ENCODE measurements at places on chromosomes 3 and 15. TPM values are rescaled to one million over a fixed set of nuclear protein-coding genes. Genes with fewer than 3 reads are reported as not detected.

IGSF11 gene
- 0.06 TPM for polyA plus RNA-seq

HES1 gene
- polyA plus RNA-seq: 39.1 TPM

ALDH1A2 gene
- polyA plus RNA-seq: 15.6 TPM

BRPF1 gene
- 12.8 TPM for polyA plus RNA-seq

All from adipose tissue (tissue), 3 donors.